ENCODE measurements at places on chromosomes 4 and X.

DNA sequence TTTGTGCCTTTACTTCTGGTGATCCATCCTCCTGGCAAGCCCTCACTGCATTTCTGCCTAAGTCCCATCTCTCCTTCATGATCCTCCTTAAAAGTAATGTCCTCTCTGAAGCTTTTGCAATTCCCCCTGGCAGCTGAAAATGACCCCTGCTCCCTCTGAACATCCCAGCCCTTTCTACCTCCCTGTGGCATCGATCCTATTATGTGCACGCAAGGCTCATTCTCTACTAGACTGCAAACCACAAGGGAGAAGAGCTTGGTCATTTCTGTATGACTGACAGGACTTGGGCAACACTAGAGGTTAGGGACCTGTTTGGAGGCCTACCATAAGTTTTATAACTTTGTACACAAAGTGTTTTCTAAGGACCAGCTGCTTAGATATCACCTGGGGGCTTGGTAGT, 50.8 kb upstream of the RAP2C start:
- DNase-seq: no peak

DNA sequence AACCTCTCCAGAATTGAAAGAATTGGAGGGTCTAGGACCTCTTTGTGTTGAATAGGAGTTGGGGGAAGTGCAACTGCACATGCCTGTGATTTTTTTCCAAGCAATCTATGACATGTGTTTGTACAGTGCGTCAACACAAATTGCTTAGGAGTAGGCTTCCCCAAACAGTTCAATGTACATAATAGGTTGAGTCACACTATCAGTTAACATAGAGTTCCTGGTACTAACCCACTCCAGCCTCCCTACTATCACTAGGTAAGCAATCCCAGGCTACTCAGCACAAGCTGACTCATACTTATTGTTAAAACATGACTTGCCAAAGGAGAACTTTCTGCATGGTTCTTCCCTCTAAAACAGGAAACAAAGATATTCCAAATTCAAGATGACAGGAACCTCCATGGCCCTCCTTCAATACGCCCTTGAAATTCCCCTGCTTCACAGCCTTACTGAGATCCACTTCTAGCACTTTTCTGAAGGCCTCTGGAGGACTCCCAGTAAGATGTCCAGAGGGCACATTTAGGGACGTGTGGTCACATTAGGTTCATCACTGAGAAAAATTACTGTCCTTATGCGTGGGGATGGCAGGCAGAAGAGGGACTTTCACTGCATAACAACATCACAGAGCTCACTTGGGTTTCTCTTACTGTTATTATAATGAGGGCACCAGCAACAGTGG, 8.4 kb upstream of the VSIG1 start:
- DNase-seq: peak; percentile 79

DNA sequence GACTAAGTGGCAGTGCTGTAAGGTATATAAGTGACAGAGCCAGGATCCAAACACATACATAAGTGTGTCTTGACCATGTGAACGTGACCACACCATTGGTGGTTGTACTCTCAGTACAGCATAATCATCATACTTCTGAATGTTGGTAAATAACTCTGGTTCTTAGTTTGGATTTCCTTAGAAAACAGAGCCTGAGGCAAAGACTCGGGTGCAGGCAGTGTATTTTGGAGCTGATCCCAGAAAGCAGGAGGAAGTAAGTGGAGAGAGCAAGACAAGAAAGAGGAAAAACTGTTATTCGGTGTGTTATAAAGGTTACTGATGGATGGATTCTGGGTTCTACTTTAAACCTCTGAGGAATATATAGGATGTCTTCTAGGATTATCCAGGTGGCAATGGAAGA, 127.9 kb downstream of the SLC39A8 start:
- no peak for DNase-seq

DNA sequence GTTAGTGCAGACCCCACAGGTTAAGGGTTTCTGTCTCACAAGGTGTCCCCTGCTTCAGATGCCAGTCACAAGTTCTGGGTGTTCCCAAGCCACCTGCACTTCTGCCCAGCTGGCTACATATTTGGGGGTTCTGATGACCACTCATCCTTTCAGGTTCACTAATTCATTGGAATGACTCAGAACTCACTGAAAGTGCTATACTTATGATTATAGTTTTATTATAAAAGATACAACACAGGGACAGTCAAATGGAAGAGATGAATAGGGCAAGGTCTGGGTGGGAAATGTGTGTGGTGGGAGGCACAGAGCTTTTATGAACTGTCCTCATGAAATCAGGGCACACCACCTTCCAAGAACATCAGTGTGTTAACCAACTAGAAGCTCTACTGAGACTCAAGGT, 97.7 kb upstream of the CASK start:
- no peak for DNase-seq

- no peak for DNase-seq
Measured at GRCh38 chr4:111268769-111269414, 646.0 kb upstream of the PITX2 start.

GRCh38 chrX:18640686-18641085, 31.2 kb downstream of the RS1 start:
- no peak for DNase-seq

DNA sequence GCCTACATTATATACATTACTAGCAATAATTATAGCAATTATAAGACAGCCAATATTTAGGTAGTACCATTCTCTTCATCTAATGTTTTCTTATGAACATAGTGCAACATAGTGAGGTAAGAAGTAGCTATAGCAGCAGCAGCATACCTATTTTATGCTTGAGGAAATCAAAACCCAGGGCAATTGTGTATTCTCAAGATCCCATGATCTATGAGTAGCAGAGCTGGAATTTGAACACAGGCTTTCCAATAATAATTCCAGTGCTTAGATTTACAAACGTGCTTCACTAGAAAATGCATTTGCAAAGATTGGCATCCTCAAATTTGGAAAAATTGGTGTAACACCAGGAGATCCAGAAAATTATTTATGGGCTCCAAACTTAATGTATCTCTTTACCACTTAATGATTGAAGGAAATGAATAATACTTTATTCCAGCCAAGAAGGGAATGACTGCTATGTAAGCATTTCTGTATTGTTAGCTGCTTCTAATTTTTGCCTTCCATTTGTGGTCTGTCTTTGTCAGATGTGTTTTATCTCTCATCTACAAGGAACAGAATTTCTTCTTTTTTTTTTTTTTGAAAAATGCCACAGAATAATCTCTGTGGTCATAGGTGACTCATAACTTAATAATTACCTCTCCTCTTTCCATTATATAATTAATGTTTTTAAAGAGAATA, 451.1 kb downstream of the ARAP2 start:
- no peak for DNase-seq

DNA sequence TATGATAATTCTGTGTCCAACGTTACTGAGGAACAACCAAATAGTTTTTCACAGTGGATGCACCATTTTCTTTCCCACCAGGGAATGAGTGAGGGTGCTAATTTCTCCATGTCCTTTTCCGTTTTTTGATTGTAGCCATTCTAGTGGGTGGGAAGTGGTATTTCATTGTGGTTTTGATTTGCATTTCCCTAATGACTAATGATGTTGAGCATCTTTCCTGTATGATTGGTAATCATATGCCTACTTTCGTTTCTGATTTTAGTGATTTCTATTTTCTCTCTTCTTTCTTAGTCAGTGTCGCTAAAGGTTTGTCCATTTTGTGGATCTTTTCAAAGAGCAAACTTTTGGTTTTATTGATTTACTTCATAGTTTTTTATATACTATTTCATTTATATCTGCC, 32.1 kb upstream of the TEX13D start:
- no peak for DNase-seq

DNA sequence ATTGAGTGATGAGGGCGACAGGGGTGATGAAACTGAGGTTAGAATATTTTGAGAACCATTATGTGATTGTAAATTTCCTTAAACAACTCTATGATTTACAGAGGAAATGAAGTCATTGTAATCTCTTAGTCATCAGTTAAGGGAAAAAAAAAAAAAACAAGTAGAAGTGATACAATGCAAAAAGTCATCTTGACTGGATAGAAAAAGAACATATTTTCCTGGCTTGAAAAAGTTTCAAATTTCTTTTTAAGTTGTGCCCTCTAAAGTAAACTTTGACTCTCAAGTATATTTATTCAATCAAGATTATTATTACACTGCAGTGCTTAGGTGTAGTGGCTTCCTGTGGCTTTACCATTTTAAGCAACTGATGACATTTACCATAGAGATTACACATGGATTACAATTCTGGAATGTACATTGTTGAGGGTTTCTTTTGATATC, 40.6 kb downstream of the GABRB1 start:
- DNase-seq: peak; percentile 64

DNA sequence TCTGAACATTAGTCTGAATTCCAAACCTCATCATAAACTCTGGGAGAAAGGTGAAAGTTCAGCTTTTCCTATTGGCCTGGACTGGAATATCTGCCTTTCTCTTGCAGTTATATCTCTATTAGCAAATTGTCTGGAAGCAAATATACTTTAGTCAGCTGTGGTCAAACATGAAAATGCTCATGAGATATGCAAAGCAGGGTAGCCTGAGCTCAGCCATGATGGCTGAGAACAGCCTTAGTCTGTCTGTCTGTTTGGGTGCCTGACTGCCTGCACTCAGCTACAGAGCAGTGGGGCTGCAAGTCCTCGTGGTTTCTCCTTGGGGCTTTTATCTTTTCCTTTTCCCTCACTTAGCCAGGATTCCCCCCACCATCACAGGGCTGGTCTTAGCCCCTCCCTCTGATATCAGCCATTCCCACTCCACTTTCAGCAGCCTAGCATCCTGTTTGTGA, 19.5 kb upstream of the PGRMC2 start:
- no peak for DNase-seq

DNA sequence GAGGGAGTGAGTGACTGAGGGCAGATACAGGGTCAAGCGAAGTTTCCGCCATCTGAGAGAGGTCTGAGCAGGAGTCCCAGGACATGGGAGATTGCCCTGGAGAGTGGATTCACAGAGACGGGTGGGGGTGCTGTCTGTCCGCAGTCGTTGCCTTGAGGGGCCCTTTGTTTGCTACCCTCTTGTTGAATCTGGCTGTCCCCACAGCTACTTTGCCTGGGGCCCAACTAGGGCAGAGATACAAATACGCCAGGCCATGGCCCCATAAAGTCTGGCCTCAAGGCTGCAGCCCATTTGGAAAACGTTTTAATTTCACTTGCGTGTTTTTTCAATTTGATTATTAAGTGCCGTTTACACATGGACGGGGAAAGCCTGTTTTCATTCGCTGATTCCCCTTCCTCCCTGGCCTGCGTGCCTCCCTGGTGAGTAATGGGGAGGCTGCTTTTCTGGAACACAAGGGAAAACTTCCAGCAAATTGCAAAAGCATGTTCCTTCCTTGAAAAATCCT, 134.4 kb downstream of the SMIM20 start:
- no peak for DNase-seq

- no peak for DNase-seq
Measured at GRCh38 chr4:2482192-2482591, 13.3 kb downstream of the RNF4 start.

DNA sequence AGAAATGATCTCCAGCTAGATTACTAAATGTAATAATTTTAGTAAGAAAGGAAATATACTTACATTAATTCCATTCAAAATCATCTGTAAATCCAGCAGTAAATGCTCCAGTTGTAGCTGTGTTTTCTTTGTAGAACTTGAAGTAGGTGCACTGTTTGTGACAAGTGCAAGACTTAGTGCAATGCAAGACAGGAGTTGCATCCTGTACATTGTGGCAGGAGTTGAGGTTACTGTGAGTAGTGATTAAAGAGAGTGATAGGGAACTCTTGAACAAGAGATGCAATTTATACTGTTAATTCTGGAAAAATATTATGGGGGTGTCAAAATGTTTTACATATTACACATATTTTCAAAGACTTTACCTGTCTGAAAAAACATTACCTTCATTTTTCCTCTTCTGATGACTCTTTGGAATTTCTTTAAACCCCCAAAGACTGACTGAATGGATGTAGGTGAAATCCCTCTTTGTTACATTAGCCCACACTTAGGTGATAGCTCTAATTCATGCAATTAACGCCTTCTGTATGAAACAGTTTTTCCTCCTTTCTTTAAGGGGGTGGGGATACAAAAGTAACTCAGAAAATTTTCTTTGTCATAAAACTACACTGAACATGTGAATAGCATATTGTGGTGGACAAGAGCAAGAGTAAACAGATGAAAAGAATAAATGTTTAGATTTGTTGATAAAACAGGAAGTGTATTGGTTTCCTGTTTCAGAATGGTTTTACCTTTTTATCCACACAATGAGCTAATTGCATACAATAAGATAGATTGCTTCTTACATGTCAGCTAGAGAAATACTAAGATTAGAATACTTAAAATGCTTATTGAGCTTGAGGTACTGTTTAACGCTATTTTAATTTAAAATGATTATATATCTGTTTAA, at the start of gene IL2:
Gene IL2 (minus strand): TSS at position 495 of the 886 bp plus-strand sequence. CDS start 285 bp downstream, at position 210.
- DNase-seq: no peak

- no peak for DNase-seq
Measured at GRCh38 chr4:85573270-85573669, 98.3 kb downstream of the ARHGAP24 start.

All from kidney capillary endothelial cell (primary cell).